ENCODE measurements at places on chromosomes 2 and 18. TPM values are rescaled to one million over a fixed set of nuclear protein-coding genes. Genes with fewer than 3 reads are reported as not detected.

The UGT1A8 gene
- not detected for total RNA-seq

The ALPG gene
- total RNA-seq = 0.07 TPM

The HOXD12 gene
- total RNA-seq = not detected

The GPC1 gene
- 28.7 TPM for total RNA-seq

The IGFBP5 gene
- 0.33 TPM for total RNA-seq

The TOGARAM2 gene
- total RNA-seq = not detected

The STAT4 gene
- total RNA-seq = not detected

The RAB17 gene
- 0.49 TPM for total RNA-seq

Measured in mammary microvascular endothelial cell (primary cell).